ENCODE measurements at places on chromosomes 2 and 18.
A peak's percentile ranks its signal among the peaks of the same experiment; 100 is the strongest.

- DNase-seq = no peak
Observed at GRCh38 chr2:17387591-17387990, 130.6 kb downstream of the RAD51AP2 start.

DNA sequence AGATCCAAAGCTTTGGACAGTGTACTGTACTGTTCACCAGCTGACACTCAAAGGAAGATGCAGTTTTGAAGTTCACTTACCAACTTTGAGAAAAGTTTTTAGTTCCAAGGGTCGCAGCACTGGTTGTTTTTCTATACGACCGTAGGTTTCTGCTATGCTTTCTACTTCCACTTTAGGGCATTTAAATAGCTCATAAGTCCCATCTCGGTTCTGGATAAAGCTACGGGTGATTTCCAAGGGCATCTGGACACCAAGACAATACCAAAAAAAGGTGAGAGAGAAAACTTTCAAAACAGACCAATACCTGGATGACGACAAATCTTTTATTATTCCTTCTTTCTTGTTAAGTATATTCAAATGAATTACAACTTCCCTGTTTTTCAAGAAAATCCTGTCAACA is 30.3 kb downstream of the C2orf42 start:
- no peak for DNase-seq

DNA sequence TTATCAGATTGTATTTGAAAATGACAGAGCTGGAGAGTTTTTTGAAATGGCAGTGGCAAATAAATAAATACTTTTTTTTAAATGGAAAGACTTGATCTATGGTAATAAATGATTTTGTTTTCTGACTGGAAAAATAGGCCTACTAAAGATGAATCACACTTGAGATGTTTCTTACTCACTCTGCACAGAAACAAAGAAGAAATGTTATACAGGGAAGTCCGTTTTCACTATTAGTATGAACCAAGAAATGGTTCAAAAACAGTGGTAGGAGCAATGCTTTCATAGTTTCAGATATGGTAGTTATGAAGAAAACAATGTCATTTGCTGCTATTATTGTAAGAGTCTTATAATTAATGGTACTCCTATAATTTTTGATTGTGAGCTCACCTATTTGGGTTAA is 30.9 kb downstream of the CD28 start:
- peak; percentile 32 for DNase-seq

- no peak for DNase-seq
Observed at GRCh38 chr2:201986463-201986735, 47.3 kb upstream of the FZD7 start.

DNA sequence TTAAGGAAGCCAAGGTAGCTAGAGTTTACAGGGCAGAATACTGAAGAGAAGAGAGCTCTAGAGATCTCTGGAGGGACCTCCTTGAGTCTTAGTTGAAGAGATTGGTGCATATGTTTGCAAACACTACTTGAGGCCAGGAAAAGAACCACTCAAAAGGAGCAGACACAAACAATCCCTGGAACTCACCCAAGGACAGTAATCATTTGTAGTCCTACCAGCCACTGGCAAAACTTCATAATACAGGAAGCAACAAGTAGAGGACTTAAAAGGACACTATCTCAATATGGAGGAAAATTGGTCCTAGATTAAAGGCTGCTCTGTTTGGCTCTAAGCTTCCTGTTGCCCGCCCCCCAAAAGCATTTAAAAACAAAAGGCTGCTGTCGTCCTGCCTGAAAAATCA is 46.9 kb upstream of the UBXN4 start:
- DNase-seq = no peak

Data from GM20000 (cell line).